ENCODE measurements at places on chromosomes 2 and 18.

- DNase-seq = no peak
Measured at GRCh38 chr2:8119782-8120505, 561.9 kb upstream of the ID2 start.

DNA sequence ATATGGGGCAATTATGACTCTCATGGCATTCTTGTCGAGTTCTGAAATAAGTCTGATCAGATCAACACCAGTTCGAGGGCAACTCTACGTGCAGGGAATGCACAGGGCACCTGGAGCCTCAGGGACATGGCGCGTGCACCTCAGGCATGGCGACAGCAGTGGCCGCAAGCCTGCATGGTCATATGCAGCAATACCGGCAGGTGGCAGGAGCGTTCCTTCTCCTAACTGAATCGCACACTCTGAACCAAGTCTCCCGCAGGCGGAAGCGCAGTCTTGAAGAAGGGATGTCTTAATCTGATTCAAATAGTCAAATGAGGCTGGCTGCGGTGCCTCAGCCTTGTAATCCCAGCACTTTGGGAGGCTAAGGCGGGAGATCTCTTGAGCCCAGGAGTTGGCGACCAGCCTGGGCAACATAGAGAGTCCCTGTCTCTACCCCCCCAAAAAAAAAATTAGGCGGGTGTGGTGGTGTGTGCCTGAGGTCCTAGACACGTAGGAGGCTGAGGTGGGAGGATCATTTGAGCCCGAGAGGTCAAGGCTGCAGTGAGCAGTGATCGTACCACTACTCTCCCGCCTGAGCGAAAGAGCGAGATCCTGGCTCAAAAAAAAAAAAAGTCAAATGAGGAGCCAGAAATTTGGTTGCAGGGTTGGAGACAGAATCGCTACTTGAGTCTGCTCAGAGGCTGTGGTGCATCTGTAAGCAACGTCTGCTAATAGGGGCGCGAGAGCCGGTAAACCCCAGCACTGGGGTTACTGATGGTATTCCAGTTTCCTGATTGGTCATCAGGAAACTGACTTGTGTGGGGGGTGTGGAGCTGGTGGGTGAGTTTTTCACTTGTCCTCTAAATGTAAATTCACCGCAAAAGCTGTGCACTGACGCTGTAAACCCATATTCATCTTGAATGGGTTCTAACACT is 28.8 kb downstream of the FHL2 start:
- DNase-seq = peak; percentile 69

DNA sequence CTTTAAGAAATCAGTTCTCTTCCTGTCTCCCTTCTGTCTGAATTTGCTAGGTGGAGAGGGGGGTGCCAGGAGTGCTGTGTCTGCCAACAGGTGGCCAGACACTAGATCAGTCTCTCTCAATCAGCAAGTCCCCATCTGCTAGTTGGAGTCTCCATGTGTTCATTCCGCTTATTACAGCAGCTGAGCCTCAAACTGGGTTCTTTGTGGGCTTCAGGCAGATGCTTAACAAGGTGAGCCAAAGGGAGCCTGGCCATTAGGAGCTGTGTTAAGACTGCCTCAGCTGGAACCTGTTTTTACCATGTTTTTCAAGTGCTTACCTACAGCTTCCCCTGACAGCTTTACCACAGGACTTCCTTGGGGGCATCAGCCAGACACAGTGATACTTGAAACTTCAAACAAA is 401.9 kb downstream of the LRP1B start:
- DNase-seq = no peak

- DNase-seq = no peak
Measured at GRCh38 chr18:62525608-62526007, 2.8 kb downstream of the ZCCHC2 start.

DNA sequence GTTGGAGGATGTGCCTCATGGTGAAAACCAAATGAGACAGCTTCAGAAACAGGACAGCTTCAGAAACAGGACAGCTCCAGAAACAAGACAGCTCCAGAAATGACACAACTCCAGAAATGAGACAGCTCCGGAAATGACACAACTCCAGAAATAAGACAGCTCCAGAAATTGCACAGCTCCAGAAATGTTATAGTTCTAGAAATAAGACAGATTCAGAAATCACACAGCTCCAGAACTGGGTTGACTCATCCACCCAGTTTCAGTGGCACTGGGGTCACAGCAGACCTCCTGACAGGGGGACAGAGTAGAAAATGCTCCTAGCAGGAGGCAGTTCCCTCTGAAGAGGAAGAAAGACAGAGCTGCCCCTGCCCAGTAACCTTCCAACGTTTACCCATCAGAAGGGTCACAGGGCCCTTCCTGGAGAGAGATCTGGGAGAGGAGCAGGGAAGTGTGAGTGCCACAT is 26.9 kb upstream of the COL6A3 start:
- DNase-seq = peak; percentile 25

DNA sequence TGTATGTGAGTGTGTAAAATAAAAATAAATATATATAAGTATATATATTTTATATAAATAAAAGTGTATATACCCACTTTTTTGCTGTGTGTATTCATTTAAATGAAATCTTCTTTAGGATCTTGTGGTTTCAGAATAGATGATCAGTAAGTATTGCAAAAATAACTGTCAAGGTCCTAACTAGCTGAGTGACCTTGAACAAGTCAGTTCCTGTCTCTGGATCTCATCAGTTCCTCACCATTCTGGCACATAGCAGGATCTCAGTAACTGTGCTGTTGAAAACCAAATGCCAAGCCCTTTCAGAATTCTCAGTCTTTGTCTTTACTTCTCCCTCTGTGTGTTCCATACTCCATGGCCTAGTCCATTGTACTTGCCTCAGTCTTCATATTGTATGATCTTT is 115.3 kb upstream of the CXCR4 start:
- DNase-seq = no peak

DNA sequence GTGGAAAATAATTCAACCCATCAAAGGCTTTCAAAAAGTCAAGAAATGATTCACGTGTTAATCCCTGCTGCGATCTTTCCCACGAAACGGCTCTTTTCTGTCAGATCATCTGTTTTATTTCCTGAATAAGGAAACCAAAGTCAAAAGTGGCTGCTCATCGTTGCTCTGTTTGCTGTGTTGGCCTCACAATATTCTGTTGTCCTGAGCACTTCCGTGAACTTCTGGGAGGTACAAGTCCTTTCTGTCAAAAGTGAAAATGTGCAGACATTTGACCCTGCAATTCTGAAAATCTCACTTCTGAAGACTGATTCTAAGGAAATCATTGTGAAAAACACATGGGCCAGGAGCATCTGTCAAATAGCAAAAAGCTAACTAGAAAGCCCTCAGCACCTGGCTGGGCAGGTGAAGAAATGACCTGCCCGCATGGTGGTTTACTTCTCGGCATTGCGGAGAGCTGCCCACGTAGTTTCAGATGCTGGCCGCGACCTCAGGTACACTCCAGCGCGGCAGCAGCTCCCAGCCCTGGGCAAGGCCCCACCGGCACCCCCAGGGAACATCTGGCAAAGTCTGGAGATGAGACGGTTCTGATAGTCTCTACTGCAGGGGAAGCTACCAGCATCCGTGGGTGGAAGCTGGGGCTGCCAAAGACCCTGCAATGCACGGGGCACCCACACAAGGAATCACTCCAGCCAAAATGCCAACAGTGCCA is 31.9 kb upstream of the GPC1 start:
- DNase-seq = no peak

DNA sequence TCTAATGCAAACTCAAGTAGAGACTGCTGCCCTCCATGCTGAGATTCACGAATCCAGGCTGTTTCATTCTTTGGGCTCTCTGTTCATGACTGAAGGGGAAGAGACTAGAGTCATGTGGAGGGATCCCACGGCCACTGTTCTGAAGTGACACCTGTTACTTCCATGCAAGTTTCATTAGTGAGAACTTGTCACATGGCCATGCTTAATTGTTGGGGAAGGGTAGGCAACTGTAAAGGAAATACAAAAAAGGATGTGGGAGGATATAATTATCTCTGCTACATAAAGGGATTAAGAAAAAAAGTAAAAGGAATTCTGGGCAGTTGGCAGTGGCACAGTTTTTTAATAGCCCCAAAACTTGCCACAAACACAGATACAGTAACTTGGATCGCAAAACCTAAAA is 28.0 kb upstream of the PSME4 start:
- no peak for DNase-seq

GRCh38 chr18:78901923-78902794 is 77.5 kb upstream of the SALL3 start:
- DNase-seq = no peak

GRCh38 chr2:88452980-88453582 is 588 bp upstream of the FOXI3 start:
- no peak for DNase-seq

DNA sequence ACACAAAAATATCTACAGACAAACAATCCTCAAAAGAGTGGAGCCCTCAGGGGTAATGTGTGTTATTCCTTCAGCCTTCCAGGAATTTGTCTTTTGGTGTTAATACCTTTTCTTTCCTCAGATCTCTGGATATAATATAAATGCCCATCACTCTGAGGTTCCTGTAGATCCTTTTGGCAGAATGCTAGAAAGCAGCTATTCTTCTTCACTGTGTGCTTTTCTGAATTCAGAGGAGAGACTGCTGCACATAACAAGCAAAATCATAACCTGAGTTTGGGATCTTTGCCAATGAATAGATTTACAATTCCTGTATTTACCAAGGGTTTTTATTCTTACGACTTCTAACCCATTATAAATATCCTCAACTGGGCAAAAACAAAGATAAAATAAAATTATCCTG is 57.3 kb downstream of the KLF7 start:
- DNase-seq = no peak

DNA sequence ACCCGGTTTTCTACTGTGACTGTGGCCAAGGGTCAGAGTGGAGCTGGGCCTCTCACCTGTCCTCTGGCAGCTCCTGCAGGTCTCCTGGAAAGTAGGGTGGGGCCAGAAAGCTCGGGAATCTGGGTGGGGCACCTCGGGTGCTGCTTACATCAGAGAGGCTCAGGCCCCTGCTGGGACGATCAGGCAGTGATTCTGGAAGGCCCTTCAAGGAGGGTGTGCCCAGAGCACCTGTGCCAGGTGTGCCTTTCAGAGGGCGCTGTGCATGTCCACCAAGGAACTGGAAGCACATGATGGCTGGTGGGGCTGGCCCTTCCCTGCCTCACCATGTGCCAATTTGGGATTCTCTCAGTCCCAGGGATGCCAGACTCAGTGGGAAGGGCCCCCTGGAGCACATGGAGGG is 44.0 kb downstream of the ATP6V1C2 start:
- DNase-seq = no peak

DNA sequence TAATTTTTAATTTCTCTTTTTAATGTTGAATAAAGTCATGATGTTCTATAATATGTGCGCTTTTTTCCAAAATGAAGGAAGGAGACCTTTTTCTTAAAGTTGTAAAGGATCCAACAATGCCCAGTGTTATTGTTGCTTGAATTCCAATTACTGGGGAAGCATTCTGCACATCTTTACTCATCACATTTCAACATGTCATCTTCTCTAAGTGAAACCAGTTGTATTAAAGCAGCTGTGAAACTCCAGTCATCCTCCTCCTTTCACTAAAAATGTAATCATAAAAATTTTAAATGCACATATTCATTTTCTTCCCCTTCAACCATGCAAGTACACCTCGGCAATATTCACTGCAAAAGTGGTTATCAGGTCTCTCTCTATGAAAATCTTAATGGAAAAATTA is 722.7 kb downstream of the TSN start:
- no peak for DNase-seq

- no peak for DNase-seq
Measured at GRCh38 chr2:132638313-132639040, 31.5 kb downstream of the LYPD1 start.

DNA sequence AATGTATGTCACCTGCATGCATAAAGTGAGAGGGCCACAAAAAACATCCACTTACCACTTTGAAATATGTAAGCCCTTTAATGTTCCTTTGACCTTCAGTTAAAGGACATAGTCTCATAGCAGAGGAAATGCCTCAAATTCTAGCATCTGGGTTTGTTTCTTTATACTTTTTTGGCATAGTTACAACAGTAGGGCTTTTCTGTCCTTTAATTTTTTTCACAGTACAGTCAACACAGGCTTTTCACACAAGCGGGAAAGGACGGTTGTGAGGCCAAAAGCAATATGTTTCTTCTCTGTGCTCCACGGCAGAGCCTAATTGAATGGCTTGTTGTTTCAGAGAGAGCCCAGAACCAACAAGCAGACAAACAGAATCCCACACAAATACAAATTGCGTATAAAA is 57.6 kb downstream of the CRIM1 start:
- no peak for DNase-seq

DNA sequence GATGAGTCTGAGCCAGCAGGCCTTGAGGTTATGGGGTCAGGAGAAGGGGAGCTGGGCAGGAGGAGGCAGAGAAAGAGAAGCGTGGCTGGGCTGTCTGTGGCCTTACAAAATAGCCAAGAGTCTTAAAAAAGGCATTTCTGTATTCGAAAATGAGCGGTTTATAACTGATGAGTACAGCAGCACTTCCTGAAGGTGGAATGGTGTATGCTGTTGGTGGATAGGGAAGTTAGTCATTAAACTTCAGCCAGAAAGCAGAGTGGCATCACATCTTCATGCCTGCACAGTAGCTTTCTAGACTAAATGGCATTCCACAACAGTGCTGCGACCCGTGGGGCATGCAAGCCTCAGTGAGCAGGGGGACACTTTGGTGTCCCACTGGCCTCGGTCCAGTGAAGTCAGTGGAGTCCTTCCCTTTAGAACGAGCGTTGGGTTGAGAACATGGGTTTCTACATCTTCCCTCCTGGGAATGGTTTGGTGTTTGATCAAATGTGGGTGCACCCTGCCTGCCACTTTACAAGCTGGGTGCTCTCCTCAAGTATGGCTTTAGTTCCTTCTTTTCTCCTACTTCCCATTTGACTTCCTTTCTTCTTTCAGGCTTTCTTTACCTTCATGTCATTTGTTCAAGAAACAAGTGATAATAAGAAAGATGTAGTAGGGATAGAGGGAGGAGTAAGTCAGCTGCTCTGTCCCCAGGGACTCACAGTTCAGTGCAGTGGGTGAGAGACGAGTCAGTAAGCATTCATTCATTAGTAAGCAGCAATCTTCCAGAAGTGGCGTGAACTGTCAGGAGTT is 96.3 kb downstream of the ARMC9 start:
- no peak for DNase-seq

GRCh38 chr18:23972453-23972852 is 42.1 kb upstream of the TTC39C start:
- DNase-seq = no peak

DNA sequence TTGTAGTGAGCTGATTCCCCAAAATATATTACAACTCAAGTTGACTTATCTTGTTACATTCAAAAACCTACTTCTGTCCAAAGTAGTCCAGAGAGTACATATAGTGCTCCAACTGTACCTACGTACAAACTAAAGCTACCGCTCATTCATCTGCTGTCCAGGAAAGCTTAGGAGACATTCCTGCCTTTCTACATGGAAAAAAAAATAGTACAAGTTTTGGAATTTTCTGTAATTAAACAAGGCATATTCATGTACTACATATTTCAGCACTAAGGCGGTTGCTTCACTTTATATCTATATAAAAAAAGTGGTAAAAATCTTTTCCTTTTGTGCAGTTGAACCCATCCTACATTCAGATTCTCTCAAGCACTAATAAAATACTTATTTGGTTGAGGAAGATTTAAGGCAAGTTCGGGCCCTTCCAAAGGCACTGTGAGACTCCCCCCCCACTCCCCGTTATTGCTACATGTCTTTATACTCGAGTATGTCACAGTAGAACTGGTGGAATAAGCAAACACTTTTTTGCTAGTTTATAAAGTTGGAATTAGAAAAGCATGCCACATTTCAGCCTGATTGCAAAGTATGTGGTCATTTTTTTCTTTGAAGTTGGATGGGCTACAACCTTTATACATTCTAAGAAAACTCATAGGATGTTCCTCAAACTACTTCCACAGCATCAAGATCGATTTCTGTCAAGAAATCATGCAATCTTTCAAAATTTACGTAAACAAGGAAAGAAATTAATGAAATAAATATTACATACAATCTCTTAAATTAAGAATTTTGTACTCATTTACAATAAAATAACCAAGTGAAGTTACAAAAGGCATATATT is 3.7 kb downstream of the ZFP36L2 start:
- DNase-seq = no peak

Measured in stimulated activated CD4-positive, alpha-beta T cell treated with anti-CD3 and anti-CD28 coated beads, Interleukin-15, amount 100 ng/mL, for 1 hour (primary cell).